CD4-positive, alpha-beta T cell treated with Interleukin-15 for 4 hours (primary cell): ENCODE measurements at places on chromosomes 2 and 18.

GRCh38 chr2:167981945-167982344, 265.4 kb downstream of the STK39 start:
- DNase-seq = no peak

DNA sequence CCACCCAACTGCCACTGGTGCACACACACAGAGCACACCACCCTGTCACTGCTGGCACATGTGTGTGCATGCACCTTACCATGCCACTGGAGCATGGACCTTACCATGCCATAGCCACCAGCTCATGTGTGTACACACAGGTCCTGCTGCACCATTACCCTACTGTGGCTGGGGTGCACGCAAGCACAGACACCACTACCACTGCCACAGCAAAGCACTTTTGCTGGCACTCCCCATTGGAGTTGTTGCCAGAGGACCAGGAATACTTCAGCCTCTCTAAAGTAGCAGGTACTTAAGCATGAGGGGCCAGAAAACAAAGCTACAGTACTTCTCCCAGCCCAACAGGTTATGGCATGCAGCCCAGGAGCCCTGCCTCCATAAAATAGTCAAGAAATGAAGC, 404.8 kb downstream of the MBD2 start:
- no peak for DNase-seq

GRCh38 chr2:191666732-191667131, 11.2 kb upstream of the NABP1 start:
- no peak for DNase-seq

GRCh38 chr2:220779931-220780330, 792.2 kb downstream of the EPHA4 start:
- no peak for DNase-seq

DNA sequence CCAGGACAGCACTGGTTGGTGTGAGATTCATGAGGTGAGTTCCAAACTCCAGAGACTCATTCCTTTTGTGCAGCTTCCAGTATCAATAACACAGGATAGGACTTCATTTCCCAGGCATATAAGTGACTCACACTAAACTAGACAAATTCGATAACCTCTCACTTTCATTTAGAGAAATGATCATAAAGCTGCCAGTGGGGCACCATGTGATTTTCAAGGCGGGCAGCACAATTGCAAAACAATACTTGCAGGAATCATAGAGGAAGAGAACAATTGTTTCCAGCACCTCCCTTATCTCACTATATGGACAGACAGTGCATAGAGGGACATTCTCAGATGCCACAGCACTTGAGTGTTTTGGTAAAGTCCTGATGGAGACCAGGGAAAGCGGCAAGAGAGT, 31.3 kb upstream of the DNAH7 start:
- no peak for DNase-seq

DNA sequence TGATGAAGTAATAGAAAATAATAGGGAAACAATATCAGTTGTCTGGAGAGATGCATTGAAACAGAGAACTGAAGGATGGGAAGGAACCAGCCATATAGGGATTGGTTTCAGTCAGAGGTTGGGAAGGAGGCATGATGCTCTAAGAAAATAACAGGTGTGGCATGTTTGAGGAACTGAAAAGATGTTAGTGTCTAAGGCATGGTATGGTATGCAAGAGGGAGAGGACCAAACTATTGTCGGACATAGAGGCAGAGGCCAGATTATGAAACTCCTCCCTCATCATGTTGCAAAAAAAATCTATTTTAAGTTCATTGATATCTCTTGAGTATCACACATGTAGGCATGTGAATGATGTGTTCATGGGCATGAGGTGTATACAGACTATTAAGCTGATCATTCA, 48.9 kb upstream of the EMILIN2 start:
- DNase-seq = no peak

GRCh38 chr18:58525517-58525916, 103.4 kb downstream of the ALPK2 start:
- no peak for DNase-seq

DNA sequence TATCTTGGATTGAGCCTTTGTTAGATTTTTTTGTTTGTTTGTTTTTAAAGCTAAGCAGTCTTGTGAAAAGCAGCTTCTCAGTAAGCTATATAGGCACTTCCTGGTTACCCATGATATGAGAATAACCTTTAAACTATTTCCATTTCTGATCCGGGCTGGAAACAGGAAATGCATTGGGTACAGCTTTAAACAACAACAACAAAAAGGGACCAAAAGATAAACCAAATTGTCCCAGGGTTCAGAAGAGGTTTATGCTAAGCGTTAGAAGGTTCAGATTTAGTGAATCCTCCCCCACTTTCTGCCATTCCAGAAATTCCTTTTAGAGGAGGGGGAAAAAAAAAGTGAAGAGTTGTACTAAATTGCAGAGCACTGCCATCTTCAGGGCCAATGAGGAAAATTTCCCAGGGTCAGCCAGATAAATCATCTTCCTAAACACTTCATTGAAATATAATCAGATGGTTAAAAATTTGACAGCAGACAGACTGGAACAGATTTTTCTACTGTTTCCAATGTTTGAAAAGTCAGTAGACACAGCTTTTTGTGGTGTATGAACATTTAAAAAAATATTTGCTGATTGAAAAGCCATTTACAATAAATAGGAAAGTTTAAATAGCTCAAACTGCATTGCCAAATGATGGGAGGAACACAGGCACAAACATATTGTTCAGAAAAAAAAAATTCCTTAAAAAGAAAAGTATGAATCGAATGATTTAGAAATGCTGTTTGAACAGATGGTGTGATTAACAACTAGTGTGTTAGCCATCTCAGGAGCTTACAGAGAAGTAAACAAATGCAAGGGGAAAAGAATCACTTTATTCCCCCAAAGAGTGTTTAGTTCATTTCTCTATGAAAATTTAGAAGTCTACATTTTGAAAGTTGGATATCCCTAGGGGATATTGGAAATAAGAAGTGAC, 189.9 kb upstream of the TANK start:
- peak; percentile 7 for DNase-seq

- DNase-seq = no peak
Measured at GRCh38 chr2:231124838-231125568, at the start of gene HTR2B. Gene HTR2B, minus strand, starts transcription at chr2:231125042. Its CDS starts 1,278 bp downstream, at chr2:231123764.

- no peak for DNase-seq
Measured at GRCh38 chr2:236395067-236395466, 130.9 kb upstream of the ASB18 start.

- DNase-seq = no peak
Measured at GRCh38 chr2:223998948-223999347, 40.1 kb downstream of the SERPINE2 start.
